ENCODE measurements at places on chromosomes 7 and 10. TPM values are rescaled to one million over a fixed set of nuclear protein-coding genes. Genes with fewer than 3 reads are reported as not detected.
A peak's percentile ranks its signal among the peaks of the same experiment; 100 is the strongest.

GRCh38 chr10:43235070-43235900, 31.6 kb downstream of the RASGEF1A start:
- peak; percentile 10 for DNase-seq

FEZF1 gene
- not detected for total RNA-seq

CLRN3 gene
- 18.5 TPM for total RNA-seq

SPDYE16 gene
- 0.14 TPM for total RNA-seq
